Stimulated activated CD4-positive, alpha-beta T cell treated with anti-CD3 and anti-CD28 coated beads, Interleukin-1b, Interleukin-23, amount 100 ng/mL, for 1 hour (primary cell): ENCODE measurements at places on chromosomes 11 and 22.

- no peak for DNase-seq
Observed at GRCh38 chr11:68261006-68261405, 10.8 kb downstream of the C11orf24 start.

GRCh38 chr11:19393941-19394340 lies 153.2 kb upstream of the E2F8 start:
- DNase-seq = no peak

- DNase-seq = no peak
Observed at GRCh38 chr11:45786272-45786671, 18.7 kb upstream of the SLC35C1 start.

DNA sequence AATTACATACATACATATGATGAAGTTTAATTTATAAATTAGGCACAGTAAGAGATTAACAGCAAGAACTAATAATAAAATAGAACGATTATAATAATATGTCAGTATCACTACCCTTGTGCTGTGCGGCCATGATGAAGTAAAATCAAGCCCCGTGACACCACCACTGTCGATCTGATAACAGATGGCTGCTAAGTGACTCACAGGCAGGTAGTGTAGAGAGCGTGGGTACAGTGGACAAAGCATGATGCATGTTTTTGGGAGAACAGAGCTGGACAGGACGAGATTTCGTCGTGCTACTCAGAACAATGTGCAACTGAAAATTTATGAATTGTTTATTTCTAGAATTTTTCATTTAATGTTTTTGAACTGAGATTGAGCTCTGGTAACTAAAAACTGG lies 108.4 kb upstream of the TIMP3 start:
- DNase-seq = no peak

- DNase-seq = no peak
Observed at GRCh38 chr11:101401245-101401644, 182.6 kb downstream of the TRPC6 start.

GRCh38 chr11:64472593-64473455 lies 113.9 kb downstream of the RPS6KA4 start:
- no peak for DNase-seq

- DNase-seq = no peak
Observed at GRCh38 chr11:129434641-129435498, 59.2 kb downstream of the BARX2 start.

- DNase-seq = no peak
Observed at GRCh38 chr11:2816941-2817421, 68.6 kb downstream of the CDKN1C start.

DNA sequence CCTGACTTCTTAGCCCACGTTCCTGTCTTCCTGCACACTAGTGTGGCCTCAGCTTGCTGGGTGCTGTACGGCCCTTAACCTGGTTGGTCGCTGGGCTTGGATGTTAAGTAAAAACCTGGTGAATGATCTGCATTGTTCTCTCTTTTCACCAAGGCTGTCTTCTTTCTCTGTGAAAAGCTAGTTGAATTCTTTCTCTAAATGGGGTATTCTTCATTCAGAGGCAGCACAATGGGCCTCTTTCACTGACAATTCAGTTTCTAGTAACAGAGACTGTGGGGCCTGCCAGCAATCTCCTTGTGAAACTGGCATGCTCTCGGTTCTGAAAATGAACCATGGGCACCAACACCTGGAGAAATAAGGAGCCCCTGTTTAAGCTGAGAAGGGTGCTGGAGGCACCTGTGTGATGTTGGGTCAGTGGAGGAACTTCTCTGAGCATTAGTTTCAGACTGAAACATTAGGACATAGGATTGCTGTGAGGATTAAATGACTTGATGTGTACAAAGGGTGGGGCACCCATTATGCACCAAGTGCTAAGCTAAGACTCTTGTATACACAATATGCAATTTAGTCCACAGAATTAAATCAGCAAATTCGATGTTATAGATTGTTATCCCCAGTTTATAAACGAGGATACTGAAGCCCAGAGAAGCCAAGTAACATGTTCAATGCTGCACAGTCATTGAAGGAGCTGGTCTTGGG lies 33.1 kb upstream of the ELF5 start:
- DNase-seq = no peak

DNA sequence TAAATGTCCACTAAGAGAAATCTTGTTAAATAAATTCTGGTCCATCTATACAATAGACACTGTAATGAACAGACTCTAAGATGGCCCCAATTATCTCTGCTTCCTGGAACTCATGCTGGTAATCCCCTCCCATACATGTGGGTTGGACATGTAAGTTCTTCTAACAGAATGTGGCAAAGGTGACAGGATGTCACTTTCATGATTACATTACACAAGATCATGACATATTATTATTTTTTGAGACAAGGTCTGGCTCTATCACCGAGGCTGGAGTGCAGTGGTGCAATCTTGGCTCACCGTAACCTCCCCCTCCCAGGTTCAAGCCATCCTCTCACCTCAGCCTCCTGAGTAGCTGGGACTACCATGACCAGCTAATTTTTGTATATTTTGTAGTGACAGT lies 14.6 kb upstream of the NDUFC2 start:
- DNase-seq = no peak

DNA sequence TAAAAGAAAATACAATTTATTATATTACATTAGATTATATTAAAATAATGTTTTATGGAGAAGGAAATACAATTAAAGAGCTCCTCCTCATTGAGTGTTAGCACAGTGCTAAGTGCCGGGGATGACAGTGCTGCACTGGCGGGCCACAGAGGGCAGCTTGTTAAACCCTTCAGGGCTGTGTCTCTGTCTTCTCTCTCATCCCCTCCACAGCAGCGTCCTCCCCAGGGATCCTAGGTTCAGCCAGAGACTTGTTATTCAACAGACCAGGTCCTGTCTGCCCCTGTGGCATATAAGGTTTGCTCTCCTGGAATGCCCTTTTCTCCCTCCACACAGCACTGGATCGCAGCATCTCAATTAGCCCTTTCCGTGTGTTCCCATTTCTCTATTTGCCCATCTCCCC lies 14.2 kb downstream of the THYN1 start:
- DNase-seq = no peak

DNA sequence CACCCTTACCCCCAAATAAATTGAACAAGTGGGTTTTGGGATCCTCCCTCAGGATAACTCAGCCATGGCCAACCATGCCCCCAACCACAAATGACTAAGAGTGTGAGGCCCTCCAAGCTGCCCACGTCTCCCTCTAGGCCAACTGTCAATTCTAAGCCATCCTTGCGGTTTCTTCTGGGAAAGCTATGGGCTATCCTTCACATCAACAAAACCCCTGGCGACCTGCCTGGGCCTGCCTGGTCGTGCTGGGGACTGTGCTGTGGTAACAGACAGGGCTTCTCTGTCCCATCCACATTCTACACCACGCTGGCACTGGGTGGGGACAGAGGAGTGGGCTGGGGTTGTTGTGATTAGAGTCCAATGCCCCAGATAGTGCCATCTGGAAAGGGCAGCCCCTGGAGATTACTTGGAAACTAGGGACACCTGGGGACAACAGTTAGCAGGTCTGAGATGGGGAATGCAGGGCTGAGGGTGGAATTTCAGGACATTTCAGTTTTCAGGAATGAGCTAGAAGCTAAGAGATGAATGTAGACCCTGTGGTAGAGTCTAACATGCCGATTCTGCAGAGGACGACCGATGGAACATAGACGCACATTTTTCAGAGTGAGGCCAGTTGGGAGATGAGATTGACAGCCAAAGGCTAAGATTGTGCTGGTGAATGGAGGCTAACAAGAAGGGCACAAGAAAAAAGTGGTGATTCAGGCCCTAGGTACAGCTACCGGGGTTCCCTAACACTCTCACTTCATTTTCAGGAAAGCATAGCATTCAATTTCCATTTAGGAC lies 131.9 kb downstream of the RASSF10 start:
- DNase-seq = no peak

- DNase-seq = no peak
Observed at GRCh38 chr11:80284946-80285785, 844.3 kb upstream of the TENM4 start.

GRCh38 chr22:39627865-39628562 lies 57.5 kb downstream of the CACNA1I start:
- no peak for DNase-seq

DNA sequence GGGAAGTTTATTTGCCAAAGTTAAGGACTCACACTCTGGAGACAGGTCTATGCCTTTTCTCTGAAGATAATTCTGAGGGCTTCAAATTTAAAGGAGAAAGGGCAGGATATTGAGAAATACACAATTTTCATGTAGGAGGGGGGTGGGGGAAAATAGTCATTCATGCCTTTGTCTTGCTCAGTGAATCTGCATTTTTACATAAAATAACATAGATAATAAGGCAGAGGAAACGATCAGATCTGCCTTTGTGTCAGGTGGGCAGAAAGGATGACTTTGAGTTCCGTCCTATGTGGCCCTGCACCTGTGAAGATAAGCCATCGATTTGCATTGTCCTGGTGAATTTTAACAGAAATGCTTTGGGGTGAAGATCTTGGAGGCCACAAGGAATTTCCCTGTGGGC lies 76.8 kb downstream of the SC5D start:
- DNase-seq = no peak

- no peak for DNase-seq
Observed at GRCh38 chr11:127609025-127609773, 608.6 kb upstream of the KIRREL3 start.

DNA sequence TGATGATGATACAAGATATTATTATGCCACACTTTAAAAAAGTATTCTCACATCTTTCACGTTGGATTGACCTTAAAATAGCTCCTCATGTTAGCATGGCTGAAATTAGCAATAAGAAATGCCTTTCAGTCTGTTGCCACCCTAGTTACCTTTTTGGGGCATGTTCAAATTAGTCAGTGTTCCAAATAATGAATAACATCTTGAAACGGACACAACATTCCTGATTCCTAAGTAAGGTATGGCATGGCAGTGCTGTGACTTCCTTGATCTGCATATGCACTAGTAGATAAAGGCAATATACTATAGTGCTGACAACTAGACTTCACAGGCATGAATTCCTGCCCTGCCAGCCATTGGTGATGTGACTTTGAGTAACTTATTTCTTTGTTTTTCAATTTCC lies 914.5 kb downstream of the METTL15 start:
- no peak for DNase-seq

DNA sequence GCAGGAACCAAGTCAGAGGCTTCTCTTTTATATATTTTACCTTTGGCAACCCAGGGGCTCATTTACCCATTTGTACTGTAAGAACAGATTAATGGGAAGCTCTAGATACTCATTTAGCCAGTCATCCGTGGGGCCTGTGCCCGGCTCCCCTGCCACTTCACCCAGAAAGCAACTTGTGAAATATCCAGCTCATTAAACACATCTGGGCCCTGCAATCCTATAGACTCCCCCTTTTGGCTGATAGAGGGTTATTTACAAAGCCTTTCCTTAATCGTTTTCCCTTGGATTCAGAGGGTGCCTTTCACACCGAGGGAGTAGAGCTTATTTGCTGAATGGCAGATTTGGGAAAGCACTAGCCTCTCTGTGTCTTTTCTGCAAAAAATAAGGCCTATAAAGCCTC lies 118.7 kb upstream of the SORL1-AS1 start:
- no peak for DNase-seq

DNA sequence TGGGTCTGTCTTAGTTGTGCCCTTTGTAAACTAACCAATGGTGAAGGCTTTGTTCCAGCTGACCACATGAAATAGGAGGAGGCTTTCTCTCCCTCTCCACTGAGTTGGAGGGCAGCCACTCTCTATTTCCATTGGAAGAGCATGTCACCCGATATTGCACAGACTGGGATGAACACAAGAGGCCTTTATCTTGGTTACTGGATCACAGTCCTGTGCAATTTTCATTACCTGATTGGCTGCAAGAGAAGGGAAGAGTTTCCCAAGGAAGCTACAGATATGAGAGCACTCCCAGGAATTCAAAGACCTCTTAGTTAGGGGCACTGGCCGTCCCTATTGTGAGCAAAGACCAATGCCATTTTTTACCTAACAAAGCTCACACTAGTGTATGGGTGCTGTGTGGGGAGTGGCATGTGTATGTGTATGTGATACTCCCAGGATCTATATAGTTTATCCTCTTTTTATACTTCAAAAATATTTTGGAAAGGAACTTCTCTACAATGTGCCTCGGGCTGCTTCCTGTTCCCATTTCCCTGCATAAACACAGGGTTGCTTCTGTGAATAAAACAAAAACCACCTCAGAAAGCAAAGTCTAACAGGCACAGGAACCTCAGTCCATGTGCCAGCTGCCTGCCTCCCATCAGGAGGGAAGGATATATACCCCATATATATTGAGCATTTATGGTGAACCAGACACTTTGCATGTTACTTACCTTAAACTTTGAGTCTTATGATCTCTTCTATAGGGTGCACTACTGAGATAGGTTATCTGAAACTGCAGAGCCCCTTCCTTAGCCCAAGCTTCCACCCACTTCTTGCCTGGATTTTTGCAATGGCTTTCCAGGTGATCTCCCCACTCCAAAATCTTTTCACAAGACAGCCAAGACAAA lies 126.5 kb downstream of the RASSF10 start:
- DNase-seq = no peak

- no peak for DNase-seq
Observed at GRCh38 chr11:78453140-78453935, 35.7 kb upstream of the GAB2 start.

- DNase-seq = no peak
Observed at GRCh38 chr11:117477721-117478120, 150.1 kb downstream of the CEP164 start.

DNA sequence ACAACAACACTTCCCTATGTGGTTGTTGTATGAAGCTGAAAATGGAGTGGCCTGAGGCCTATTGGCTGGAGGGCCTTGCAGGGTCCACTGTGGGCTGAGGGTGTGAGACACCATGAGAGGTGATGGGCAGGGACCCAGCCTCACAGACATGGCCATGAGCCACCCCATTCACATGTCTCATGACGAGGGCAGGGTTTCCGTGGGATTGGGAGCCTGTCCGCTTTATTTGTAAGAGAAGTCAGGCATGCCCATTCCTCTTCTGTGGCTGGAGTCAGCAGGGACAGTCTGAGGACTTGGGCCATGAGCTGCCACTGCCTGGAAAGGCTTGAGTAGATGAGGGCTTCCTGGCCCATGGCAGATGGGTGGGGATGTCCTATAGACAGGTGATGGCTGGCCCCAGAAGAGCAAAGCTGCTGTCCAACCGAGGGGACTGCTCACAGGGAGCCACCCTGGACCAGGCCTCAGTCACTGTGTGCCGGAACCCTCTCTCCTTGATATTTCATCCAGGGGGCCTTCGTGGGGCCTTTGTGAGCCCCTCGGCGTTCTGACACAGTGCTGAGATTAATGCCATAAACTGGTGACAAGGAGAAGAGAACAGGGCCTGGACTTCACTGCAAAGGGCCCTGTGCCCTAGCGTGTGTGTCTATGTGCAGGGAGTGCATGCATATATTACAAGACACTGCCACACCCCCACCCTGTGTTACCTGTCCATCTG lies 971.9 kb downstream of the BRD1 start:
- no peak for DNase-seq

DNA sequence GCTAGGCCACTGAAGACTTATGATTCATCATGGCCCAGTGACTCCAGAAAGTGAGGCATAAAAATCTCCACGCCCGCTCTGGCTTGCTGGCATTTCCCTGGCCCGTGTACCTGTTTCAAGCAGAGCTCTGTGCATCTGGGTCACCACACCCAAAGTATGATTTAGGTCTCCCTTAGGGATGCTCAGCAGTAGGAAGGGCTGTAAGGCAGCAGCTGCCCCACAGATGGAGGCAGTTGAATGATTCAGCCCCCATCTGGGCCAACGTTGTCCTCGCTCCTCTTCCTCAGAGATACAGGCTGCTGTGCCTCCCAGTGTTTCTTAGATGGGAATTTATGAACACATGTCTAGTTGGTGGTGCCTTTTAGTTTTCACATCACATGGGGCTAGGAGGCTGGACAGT lies 21.6 kb downstream of the GPR83 start:
- DNase-seq = no peak
